ENCODE measurements at places on chromosomes 3 and 15. TPM values are rescaled to one million over a fixed set of nuclear protein-coding genes. Genes with fewer than 3 reads are reported as not detected.

Gene CASR
- not detected for total RNA-seq

Gene GPR62
- total RNA-seq: 0.16 TPM

DNA sequence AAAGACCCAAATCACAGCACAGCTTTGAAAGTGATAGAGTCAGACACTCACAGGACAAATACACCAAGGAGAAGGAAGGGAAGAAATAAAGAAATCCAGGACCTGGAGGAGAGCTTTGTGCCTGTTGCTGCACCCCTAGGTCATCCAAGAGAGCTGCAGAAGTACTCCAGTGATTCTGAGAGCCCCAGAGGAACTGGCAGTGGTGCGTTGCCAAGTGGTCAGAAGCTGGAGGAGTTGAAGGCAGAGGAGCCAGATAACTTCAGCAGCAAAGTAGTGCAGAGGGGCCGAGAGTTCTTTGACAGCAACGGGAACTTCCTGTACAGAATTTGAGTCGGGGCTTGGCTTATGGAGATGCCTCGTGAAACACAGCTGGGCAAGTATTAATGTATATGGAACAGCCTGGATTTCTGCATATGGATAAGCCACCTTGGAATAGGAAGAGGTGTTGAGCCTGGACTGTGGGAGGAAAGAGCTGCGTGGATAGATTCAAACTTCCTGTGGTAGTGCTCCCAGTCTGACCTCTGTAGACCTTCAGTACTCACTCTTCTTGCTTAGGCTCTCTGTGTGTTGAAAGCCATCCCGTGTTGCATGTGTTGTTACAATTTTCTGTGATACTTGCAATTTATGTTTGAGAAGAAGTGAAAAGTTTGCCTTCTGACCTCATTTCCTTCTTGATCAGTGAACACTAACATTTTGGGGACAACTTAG is 6.1 kb downstream of the NGRN start:
- H3K4me1 ChIP-seq: peaks cover 67% of the 10 kb centered on the region
- no peaks in the 10 kb centered on the region for H3K27me3 ChIP-seq
- no peak for DNase-seq
- peaks cover 5% of the 10 kb centered on the region for H3K36me3 ChIP-seq
- peak overlapping the region; percentile 39 for H3K4me3 ChIP-seq

GRCh38 chr15:56906766-56907165 is 11.7 kb upstream of the TCF12 start:
- H3K36me3 ChIP-seq: no peaks in the 10 kb centered on the region
- H3K27ac ChIP-seq: no peak overlapping the region
- H3K4me1 ChIP-seq: no peaks in the 10 kb centered on the region
- H3K4me3 ChIP-seq: no peak overlapping the region

Gene LRRN1
- total RNA-seq: 5.1 TPM

GRCh38 chr3:62835554-62836236 is 39.5 kb downstream of the CADPS start:
- H3K27me3 ChIP-seq: no peaks in the 10 kb centered on the region
- no peaks in the 10 kb centered on the region for H3K4me1 ChIP-seq
- no peak overlapping the region for H3K4me3 ChIP-seq
- no peaks in the 10 kb centered on the region for H3K36me3 ChIP-seq

- no peaks in the 10 kb centered on the region for H3K36me3 ChIP-seq
- DNase-seq: no peak
- peaks cover 56% of the 10 kb centered on the region for H3K27me3 ChIP-seq
- H3K4me3 ChIP-seq: no peak overlapping the region
- H3K27ac ChIP-seq: no peak overlapping the region
Measured at GRCh38 chr15:37112171-37112570, 11.8 kb upstream of the MEIS2 start.

- H3K4me3 ChIP-seq: no peak overlapping the region
- no peaks in the 10 kb centered on the region for H3K27me3 ChIP-seq
- peaks cover 9% of the 10 kb centered on the region for H3K36me3 ChIP-seq
- no peak for DNase-seq
- peaks cover 35% of the 10 kb centered on the region for H3K4me1 ChIP-seq
- peak overlapping the region; percentile 95 for H3K27ac ChIP-seq
Measured at GRCh38 chr3:101784855-101785613, 6.0 kb downstream of the NXPE3 start.

DNA sequence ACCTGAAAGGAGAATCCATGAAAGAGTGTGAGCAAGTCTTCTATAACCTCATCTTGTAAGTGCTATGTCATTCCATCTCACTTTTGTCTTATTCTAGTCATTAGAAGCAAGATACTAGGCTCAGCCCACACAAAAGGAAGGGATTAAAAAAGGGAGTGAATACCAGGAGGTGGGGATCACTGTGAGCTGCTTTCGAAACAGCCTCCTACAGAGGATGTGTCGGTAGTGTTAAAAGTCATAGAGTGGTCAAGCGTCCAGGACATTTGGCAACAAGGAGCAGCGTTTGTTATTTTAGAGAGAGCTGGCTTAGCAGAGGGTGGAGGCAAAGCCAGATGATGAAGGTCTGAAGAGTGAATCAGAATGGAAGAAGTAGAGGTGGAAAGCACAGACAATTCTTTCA is 11.7 kb upstream of the ZNF148 start:
- no peak for DNase-seq
- H3K36me3 ChIP-seq: no peaks in the 10 kb centered on the region
- no peak overlapping the region for H3K4me3 ChIP-seq
- H3K27ac ChIP-seq: no peak overlapping the region
- no peaks in the 10 kb centered on the region for H3K27me3 ChIP-seq
- no peaks in the 10 kb centered on the region for H3K4me1 ChIP-seq

DNA sequence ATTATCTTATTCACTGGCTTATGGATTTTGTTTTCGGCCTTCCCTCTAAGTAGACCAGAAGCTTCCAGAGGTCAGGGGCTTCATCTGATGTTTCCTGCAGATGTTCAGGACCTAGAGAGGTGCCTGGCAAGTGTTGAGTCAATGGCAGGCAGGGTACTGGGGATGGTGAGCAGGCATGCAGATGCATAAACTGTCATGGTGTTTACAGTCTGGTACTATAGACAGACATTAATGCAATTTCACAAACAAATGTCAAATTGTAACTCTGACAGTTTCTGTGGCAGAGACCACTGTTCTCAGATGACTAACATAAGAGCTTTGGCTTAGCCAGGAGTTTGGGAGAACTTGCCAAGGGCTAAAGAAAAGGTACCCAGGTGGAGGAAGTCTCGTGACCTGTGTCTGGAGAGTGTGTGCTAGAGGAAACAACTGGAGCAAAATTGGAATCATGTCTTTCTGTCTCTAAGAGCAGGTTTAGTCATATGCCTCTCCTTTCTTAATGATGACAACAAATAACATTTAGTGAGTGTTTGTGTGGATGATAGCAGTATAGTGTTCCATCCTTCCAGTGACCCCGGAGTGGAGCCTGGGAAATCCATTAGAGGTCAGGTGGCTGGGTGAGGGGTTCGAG is 53.7 kb upstream of the TRAK1 start:
- no peaks in the 10 kb centered on the region for H3K27me3 ChIP-seq
- peaks cover 74% of the 10 kb centered on the region for H3K4me1 ChIP-seq
- H3K36me3 ChIP-seq: peaks cover 12% of the 10 kb centered on the region
- H3K27ac ChIP-seq: peak overlapping the region; percentile 92
- no peak overlapping the region for H3K4me3 ChIP-seq

Gene ANKRD34C
- not detected for total RNA-seq

All from psoas muscle (tissue), 8 donors.